Activated B cell treated with CpG ODN at 0.5 μM for 24 hours (primary cell): ENCODE measurements at places on chromosomes 12 and 14.

DNA sequence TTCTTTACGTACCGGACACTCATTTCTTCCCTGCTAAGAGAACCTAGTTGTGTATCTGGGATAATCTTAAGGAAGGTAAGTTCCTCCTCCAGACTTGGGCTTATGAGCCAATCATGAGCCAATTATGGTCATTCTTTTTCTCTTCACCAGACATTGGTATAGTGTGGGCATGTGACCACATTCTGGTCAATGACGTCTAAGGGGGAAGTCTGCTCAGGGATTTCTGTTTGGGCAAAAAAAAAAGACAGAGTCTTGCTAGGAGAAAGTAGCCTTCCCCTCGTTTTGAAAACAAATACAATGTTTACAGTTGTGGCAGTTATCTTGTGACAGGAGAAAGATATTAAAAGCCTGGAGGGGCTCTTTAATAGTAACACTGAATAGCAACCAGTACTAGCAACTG, 20.1 kb upstream of the PLXNC1 start:
- DNase-seq: no peak

DNA sequence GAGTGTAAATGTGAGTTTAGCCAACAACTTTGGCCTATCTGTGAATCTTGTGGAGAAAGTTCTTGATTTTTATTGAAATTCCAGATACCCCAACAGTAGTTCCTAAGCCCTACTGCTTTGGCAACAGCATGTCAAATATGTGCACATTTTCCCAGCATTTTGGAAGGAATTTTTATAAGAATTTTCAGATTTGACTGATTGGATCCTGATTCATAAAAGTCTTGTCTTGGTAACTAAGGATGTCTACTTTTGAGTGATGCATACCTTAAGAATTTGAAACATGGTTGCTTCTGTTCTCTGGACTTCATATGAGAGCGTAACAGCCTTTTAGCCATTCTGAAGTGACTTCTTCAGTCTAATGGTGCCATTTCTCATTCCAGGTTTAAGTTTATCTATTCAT, 106.7 kb downstream of the ANO4 start:
- DNase-seq: no peak

GRCh38 chr14:28746247-28746646, 20.3 kb upstream of the FOXG1 start:
- DNase-seq: no peak

DNA sequence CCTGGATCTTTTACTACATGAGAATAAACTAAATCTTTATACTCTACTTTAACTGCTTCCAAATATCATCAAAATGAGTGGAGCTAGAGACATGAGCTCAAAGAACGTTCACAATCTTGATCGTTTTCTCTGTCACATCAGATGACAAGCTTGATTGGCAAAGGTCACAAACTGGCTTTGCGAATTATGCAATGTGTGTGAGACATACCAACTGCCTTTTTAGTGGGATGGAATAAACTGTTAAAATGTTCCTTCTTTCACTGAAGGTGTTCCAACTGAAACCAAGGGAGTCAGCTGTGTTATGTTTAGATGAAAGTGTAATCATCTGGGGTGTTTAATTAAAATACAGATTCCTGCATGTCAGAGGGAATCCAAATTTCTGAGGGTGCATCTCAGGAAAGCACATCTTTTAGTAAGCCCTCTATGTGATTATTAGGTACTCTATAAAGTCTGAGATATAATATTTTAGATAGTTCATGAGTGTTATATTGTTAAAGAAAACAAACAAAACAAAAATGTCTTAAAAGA, 21.9 kb downstream of the KITLG start:
- DNase-seq: no peak

DNA sequence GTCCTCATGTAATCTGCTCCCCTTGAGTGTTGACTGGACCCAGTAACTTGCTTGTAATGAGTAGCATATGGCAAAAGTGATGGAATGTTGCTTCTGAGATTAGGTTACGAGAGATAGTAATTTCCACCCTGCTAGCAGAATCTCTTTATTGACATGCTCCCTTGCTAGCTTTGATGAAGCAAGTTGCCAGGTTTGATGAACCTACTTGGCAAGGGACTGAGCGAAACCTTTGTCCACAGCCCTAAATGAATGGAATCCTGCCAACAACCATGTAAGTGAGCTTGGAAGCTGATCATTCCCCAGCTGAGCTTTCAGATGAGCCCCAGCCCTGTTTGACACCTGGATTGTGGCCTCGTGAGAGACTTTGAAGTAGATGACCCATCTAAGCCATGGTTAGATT, 120.8 kb upstream of the PLXNC1 start:
- DNase-seq: no peak

DNA sequence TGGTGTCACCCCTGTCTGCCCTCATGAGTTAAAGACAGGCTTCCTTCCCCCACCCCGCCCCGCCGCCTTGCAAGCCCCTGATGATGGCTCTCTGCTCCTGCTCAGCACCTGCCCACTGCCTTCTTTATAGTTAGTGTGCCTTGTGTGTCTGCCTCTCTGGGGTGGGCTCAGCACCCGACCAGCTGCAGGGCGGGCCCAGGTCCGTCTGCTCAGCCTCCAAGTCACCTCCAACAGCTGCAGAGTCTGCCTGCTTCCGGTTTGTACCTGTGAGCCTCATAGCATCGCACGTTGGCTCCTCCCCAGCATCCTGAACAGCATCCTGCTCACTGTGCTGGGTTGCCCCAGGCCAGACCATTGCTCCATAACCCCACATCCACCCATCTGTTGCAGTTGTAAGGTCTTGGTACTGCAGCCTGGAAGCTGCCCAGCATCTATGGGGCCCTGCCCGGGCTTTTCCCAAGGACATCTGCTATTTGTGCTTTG, 3.5 kb downstream of the TGFB3 start:
- DNase-seq: no peak

DNA sequence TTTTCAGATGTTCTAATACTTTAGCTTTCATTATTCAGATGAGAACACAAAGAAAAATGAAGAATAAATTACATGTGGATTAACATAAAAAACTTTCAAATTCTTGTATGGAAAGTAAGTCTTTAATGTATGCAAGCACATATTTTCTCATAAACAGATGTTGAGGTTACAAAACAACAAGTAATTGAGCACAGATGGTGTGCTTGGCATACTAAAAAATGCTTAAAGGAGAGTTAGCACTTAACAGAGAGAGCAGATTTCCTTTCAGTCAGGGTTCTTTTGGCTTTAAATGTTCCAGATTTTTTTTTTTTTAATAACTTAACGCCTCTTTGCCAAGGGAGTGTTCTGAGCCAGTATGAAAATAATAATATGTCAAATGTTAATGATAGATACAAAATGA, 96.0 kb downstream of the RASSF9 start:
- no peak for DNase-seq

- no peak for DNase-seq
Measured at GRCh38 chr14:73047808-73048207, 10.5 kb upstream of the RBM25 start.

DNA sequence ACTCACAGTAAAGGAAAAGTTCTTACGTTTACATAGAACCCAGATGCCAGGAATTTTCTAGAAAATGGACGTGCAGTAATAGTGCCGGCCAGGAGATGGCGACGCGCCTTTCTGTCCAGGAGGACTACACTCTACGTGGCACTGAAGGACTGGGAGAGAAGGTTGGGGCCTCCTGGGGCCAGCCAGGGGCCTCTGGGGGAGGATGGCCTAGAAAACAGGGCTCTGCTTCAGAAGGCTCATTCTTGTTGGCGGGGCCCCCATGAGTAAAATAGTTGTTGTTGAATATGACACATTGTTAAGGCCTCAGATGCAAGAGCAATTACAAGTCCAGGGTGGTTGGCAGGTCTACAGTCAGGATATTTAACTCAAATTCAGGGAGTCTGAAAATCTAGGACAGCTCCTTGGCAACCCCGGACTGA, 120.1 kb upstream of the MAX start:
- DNase-seq: no peak

GRCh38 chr14:24403294-24403998, 4.6 kb downstream of the NYNRIN start:
- no peak for DNase-seq

- DNase-seq: no peak
Measured at GRCh38 chr12:11902525-11902875, 168.2 kb upstream of the BCL2L14 start.

GRCh38 chr12:132367071-132367851, 37.9 kb upstream of the GALNT9 start:
- no peak for DNase-seq

DNA sequence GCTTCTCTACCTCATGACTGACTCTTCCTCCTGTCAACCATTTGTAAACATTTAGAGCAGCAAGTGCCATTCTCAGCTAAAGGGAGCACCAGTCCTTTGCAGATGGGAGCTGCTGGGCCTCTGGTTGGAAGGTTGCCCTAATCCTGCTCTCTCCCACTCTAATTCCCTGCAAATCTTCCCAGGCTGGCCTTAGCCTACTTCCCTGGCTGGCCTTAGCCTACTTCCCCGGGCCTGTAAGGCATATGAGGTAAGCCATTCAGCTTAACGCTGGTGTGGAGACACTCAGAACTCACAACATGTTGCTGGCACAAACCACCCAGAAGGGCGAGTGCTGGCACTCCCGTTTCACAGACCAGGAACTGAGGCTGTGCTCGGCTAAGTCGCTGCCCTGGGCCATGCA, 69.0 kb downstream of the CPSF2 start:
- no peak for DNase-seq

- no peak for DNase-seq
Measured at GRCh38 chr12:15669256-15669948, 119.8 kb downstream of the EPS8 start.

DNA sequence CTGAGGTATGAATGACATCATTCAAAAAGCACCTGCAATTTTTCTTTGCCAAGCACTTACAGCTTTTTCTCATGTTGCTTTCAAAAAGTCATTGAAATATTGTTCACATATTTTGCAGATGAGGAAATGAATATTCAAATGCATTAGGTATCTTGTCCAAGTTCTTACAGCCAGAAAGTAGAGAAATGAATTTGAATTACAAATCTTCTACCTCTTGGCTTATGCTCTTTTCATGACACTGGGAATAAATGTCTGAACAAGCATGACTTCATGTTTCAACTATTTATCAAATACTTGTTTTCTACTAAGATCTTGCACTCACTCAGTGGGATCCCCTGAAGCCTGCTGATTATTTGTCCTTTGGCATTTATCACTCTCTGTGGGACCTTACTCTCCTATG, 267.2 kb upstream of the BTG1 start:
- no peak for DNase-seq

DNA sequence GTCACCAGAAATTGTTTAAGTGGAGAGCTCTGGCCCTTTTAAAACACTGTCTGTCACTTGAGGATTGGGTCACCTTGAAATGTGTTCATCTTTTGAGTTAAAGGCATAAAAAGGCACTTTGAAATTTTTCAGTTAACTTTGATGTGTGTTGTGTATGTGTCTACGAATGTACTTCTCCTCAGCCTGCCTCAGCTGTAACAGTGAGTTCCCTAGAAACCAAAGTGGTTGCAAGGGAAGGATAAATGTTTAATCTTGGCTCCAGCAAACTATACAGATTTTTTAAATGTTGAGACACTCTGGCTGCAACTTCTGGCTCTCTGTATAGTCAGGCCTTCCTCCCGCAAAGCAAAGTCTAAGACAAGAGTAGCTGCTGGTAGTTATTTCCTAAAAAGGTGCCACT, 8.3 kb downstream of the DERA start:
- DNase-seq: no peak

DNA sequence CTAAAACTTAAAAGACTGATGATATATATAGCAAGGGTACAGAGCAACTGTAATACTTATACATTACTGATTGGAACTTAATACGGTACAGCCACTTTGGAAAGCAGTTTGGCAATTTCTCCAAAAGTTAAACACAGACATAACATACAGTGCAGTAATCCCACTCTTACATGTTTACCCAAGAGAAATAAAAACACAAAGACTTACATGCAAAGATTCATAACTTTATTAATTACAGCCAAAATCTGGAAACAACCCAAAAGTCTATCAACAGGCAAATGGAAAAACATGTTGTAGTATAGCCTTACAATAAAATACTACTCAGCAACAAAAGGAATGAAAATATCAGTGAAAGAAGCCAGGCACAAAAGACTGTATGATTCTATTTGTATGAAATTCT, 84.6 kb downstream of the GARIN6 start:
- no peak for DNase-seq

DNA sequence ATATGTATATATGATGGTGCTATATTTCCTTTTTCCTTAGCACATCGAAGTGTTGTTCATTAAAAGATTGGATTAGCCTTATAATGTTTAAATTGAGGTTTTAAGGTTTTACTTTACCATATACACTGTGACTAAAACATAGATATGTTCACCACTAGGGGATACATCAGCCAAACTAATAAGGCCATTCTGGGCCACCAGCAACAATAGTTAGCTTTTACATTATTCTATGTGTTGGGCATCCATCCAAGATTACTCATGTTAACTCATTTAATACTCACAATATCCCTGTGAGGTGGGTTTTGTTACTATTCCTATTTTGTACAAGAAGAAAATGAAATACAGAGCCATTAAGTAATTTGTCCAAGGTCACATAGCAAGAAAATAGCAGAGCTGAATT, 202.6 kb upstream of the AVPR1A start:
- DNase-seq: no peak

GRCh38 chr14:24233538-24233866, 773 bp downstream of the GMPR2 start:
- no peak for DNase-seq

DNA sequence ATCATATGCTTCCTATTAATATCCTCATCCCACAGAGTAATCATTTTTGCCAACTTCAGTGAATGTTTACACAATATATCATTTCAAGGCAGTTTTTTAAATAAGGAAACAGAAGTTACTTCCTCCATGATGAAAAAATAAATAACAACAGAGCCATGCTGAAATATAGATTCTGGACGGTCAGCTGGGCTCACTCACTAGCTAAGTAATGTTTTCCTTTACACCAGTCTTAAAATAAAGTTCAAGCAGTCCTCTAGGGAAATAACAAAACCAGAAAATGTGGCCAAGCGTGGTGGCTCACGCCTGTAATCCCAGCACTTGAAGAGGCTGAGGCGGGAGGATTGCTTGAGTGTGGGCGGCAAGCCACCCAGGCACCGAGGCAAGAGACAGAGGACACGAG, 28.7 kb downstream of the AICDA start:
- DNase-seq: no peak

- no peak for DNase-seq
Measured at GRCh38 chr14:91115986-91116770, 2.3 kb downstream of the DGLUCY start.

GRCh38 chr14:49516286-49516685, 69.9 kb downstream of the RPS29 start:
- no peak for DNase-seq

DNA sequence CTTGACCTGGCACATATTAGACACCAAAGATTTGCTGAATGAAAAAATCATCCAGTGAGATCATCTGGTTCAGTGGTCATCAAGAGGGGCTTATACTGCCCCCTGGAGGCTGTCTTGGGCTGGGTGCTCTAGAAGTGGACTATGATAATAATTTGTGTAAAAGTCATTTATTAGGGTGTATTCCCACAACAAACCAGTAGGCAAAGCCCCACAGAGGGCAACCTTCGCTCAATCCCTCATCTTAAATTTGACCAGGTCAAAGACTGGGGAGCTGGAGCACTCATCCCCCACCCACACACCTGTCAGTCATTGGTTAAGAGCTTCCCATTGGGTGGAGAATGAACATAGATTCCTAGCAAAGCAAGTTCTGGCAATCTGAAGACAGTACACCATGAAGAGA, 20.0 kb upstream of the FICD start:
- DNase-seq: no peak

GRCh38 chr12:14999021-14999694, 26.3 kb downstream of the PDE6H start:
- no peak for DNase-seq
